Activated CD4-positive, alpha-beta T cell treated with anti-CD3 and anti-CD28 coated beads, Interleukin-2, amount 50 U/mL, for 48 hours (primary cell): ENCODE measurements at places on chromosomes 1 and 21.

- no peak for DNase-seq
These were observed 13.2 kb downstream of the MYBPH start for GRCh38 chr1:203162403-203162802.

DNA sequence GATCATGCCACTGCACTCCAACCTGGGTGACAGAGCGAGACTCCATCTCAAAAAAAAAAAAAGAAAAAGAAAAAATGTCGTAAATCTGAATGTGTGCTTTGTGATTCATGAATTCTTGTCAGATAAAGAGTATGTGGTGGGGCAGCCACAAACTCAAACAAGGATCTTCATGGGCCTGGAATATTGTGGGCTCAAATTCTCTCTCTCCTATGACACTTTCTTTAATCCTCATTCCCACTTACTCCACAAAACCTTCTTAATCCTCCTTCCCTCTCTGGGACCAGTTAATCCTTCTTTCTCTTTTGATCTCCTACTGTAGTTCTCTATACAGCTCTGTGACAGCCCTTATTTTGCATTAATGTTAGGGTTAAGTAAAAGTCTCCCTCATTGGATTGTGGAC lies 112.3 kb downstream of the AK5 start:
- no peak for DNase-seq

GRCh38 chr1:1432274-1432950 lies 3.1 kb upstream of the VWA1 start:
- DNase-seq = no peak

GRCh38 chr1:55555956-55556725 lies 341.0 kb upstream of the USP24 start:
- no peak for DNase-seq

GRCh38 chr1:78274814-78275213 lies 216.0 kb upstream of the PTGFR start:
- DNase-seq = no peak

DNA sequence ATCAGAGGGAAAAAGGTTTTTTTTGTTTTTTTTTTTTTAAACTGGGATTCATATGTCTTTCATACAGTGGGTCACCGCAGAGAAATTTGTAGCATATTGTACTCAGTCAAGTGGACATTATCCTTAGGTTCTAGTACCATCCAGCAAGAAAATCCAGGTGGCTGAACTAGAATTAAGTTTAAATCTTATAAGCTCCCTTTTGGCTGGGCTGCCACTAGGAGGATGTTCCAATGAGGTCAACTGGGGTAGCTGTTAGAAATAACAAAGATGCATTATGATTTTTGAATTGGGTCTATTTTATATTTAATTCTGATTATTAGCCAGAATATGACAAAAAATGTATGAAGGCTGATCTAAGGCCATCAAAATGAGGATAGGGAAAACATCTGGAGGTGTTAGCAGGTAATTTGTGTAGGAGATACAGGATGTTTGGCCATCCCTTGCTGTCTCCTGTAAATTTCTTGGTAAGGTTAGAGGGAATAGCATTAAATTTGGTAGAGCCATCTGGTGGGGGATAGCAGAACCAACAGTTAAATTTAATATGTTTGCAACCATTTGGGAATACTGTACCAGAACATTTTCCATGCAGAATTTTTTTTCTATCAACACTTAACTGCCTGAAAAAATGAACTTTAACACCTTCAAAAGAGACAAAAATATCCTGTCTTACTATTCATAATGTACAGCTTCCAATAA lies 568.5 kb upstream of the B3GALT2 start:
- DNase-seq = no peak

GRCh38 chr1:229031481-229032341 lies 239.2 kb upstream of the RAB4A start:
- DNase-seq = no peak

DNA sequence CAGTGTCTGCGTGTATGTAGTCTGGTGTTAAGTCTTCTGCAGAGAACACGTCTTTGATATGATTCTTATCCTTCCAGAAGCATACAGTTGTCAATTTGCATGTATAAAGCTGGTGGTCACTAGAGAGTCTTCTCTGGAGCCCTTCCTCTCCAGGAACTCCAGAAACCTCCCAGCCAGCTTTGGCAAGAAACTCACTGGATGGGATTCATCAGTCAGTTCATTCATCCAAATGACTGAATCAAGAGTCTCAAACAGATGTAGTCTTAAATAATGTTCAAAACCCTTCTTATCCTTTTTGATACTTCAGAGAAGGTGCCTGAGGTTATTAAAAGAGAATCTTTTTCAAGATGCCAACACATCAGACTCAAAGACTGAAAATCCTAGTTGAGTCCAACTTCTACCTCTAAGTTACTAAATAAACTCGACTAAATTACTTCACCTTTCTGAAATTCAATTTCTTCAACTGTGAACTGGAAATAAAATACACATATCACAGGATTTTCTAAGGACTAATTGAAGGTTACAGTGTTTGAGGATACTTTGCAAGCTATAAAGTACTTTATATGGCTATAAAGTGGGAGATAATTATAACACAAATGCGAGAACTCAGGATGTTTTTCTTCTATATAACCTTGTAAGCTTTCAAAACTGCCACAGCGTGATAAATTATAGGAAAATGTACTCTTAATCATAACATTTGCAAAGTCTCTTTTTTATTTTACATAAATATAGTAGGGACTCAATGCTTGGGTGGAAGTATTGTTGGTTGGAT lies 252.4 kb downstream of the FGGY start:
- DNase-seq = no peak

GRCh38 chr1:89460325-89460724 lies 64.3 kb upstream of the LRRC8B start:
- DNase-seq = no peak

GRCh38 chr1:75085931-75086330 lies 48.3 kb upstream of the LHX8 start:
- DNase-seq = no peak

- DNase-seq = no peak
These were observed 7.6 kb upstream of the DENND1B start for GRCh38 chr1:197782722-197783360.

DNA sequence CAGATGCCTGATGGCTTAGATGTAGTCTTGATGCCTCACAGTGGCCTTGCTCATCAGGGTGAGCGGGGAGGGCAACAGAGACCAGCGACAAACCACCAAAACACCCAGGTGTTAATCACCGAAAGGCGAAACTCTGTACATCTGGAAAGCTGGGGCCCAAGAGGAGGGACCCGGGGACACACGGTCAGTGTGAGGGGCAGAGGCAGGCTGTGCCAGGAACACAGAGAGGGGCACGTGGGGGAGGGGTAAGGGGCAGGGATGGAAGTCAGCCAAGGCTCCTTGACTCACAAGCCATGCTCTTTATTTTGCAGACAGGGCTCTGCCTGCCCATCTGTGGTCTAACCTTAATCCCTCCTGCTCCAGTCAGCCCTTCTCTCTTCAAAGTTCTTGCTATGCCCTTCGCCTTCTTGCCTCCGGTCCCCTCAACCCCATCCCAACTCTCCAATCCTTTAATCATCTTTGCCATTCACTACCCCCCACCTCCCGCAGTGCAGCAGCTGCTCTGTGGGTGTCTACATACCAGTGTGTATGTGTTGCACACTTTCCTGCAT lies 4.3 kb downstream of the MEF2D start:
- DNase-seq = no peak

GRCh38 chr1:234554218-234554697 lies 55.7 kb downstream of the IRF2BP2 start:
- no peak for DNase-seq

DNA sequence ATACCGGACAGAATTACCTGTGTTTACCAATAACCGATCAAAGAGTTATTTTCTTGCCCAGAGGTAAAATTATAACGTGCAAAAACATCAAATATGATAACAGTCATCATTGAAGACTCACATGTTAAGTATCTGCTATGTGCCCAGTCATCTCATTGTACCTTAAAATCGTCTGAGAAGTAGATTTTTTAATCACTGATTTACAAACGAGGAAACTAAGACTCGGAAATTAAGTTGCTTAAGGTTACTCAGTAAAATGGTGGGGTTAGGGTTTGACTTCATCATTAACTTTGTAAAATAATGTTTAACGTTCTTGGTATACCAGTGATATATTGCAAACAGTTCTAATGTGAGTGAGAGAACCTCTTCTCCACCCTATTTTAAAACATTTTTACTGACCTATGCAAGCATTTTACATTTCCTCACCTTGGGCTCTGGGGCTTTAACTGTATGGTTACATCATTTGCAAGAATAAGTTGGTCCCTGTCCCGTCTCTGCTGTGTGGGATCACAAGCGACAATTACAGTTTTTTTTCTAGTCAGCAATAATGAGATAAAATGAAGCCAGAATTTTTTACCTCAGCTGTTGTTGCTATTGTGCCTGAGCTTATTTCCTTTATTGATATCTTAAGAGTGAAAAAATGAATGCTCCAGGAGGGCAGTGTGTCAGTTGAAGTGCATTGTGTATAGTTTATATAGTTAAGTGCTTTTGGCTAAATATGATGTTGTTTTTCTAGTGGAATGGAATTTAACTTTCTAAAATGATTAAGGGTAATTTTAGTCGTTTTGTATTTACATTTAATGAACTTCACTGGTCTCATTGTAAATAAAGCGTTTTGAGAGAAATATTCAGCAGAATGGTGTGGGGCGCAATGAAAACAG lies 2.7 kb downstream of the RPRD2 start:
- no peak for DNase-seq

DNA sequence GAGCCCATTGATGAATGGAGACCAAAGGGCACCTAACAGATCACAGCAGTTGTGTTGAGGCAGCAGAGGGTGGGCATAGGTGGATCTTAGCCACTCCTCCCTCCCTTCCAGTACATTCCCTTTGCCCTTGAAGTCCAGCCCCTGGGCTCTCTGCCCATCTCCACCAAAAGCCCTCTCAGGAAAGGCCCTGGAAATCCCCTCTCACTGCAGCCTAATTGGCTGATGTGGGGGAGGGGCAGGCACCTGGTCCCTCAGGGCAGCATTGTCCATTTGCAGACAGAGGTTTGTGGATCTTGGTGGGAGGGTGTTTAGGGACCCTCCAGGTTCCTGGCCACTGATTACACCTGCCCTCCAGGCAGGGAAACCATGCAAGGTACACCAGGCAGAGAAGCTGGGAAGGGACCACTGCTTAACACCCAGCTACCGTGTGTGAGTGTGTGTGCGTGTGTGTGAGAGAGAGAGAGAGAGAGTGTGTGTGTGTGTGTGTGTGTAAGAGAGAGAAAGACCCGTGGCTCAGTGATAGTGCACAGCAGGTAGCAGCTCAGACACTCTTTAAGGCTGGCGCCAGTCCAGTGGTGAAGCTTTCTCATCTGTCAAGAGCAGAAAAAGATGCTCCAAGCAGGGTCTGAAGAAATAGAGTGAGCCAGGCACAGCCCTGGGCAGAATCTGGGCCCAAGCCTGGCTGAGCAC lies 71.1 kb downstream of the MATN1 start:
- no peak for DNase-seq

GRCh38 chr1:27357281-27358037 lies 9.3 kb downstream of the MAP3K6 start:
- DNase-seq = peak; percentile 78

GRCh38 chr1:13682444-13682843 lies 17.5 kb upstream of the PRDM2 start:
- DNase-seq = no peak

GRCh38 chr1:150621497-150622302 lies 7.7 kb downstream of the ENSA start:
- DNase-seq = peak; percentile 59

DNA sequence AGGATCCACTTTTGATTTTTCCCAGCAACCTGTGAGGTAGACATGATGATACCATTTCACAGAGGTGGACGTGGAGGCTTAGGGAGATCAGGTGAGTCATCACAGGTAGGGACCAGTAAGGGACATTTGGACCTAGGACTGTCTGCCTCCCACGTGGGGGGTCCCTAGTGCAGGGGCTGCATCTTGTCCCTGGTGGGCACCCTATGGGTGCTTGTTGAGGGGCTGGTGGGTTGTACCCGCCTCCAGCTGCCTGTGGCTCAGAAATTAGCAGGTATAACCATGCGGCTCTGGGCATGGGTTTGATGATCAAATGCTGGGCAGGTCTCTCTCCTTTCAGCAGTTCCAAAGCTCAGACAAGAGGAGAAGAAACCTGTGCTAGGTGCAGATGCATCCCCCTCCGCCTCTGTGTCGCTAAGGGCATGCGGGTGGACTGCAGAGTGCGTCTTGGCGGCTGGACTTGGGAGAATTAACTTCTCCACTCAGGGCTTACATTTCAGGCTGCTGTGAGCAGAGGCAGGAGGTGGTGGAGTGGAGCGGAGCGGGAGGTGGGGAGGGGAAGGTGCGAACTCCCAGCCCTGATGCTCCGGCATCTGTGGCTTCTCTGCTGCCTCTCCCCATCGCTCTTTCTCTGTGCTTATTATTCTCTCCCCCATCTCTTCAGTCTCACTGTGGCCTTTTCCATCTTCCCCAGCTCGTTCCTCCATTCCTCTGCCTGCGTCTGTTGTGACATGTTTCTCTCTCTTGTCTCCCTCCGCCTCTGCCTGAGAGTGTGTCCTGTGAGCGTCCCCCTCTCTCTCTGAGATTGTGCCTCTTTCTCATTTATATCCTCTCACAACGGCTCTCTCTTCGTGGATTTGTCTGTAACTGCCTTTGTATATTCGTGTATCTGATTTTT lies 146.8 kb downstream of the PTPRU start:
- no peak for DNase-seq

GRCh38 chr1:213931836-213932235 lies 55.9 kb upstream of the PROX1 start:
- DNase-seq = no peak

- no peak for DNase-seq
These were observed 1.4 kb downstream of the CD1A start for GRCh38 chr1:158255656-158256055.

- no peak for DNase-seq
These were observed 13.3 kb downstream of the NADK start for GRCh38 chr1:1764876-1765470.

- DNase-seq = no peak
These were observed 50.5 kb downstream of the OMA1 start for GRCh38 chr1:58496042-58496441.

DNA sequence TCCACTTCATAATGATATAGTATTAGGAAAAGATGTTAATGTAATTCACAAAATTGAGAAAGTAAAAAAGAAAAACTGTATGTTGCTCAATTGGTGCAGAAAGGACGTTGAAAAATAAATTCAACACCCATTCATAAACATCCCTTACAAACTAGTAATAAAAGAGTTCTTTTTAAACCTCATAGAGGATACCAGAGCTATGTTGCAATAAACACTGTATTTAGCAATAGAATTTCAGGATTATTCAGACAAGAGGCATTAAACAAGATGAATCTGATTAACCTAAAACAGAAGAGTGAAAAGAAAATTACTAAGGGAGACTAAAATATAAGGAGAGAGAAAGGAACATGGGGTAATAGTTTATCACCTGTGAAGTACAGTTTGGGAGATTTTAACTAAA lies 154.8 kb downstream of the NTPCR start:
- DNase-seq = no peak

- DNase-seq = no peak
These were observed 43.3 kb downstream of the IARS2 start for GRCh38 chr1:220137019-220137786.

DNA sequence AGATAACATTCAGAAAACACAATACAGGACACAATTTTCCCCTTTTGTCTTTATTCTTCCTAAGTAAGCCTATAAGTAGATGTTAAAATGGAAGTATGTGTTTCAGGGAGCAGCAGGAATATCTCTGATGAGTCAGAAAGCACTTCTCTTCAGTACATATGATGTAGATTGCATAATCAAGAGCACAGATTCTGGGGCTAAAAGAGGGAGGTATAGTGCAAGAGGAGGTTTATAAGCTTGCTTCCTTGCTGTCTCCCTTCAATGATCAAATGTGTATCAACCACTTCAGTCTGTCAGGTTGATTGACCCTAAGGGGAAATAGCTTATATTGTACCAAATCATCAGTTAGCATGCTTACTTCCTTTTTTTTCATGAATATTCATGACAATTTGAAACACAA lies 822.8 kb downstream of the BRINP3 start:
- no peak for DNase-seq

- DNase-seq = no peak
These were observed 16.7 kb downstream of the COL6A1 start for GRCh38 chr21:45998276-45998701.
